K562 (cell line): ENCODE measurements at places on chromosomes 7 and 10.

- no peak for DNase-seq
Measured at GRCh38 chr7:55155351-55156117, 136.7 kb downstream of the EGFR start.

DNA sequence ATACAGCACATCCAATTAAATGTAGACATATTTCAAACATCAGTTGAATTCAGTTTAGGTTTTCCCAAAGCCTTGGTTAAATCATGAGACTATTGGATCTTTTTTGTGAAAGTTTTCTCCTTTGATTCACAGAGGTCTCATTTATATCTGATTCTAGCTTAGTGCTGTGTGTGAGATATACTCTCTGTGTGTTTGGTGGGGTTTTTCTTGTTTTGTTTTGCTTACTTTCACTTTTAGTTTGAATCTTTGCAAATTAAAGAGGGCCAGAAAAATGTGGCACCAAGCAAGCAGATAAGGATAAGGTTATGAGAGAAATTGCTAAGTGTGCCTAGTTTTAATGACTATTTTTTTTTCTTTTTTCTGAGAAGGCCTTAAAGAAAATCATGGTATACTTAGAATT is 12.6 kb upstream of the OR6B1 start:
- no peak for DNase-seq

GRCh38 chr10:94706089-94706488 is 22.6 kb downstream of the CYP2C18 start:
- DNase-seq = no peak

DNA sequence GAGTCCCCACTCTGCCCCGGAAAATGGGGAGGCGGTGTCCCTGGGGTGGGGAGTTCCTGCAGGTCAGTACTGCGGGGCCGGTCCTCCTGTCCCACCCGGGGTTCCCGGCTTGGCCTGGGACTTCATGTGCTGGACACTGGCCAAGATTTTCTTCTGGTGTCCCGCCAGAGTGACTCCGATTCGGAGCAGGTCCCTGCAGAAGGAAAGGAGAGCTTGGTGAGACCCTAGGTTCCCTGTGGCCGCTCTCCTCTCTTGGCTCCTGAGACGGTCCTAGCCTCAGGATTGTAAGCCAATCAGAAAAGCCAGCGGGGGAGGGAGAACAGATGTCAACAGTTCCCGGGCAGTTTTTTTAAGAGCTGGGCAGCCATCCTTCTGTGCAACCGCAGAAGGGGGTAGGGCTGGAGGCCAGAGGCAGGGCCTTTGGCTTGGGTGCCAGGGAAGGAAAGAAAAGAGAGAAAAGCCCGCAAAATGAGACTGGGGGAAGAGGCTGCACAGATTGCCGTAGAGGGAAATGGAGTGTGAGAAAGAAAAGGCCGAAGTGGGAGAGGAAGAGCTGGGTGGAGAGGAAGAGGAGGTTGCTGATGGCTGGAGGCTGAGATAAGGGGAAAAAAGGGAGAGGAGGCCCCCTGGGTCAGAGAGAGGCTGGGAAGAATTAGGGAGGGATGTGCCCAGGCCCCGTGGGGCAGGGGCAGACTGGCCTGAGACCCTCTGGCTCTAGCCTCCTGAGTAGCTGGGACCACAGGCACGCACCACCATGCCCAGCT is 23.7 kb downstream of the EPHB4 start:
- DNase-seq = peak; percentile 80

DNA sequence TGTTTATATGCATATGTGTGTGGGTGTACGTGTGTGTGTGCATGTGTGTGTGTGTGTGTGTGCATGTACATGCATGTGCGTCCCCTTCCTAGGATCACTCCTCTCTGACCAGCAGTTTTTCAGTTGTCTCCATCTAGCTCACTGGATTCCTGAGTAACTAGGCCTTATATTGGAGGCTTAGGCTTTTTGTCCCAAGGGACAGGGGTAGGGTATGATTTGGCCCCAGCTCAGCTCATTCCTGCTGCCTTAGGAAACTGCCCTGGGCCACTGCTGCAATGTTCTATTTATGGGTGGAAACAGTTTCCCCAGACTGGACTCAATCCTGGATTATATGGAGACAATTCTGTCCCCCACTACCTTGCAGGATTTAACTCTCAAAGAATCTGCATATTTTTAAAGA is 68.8 kb upstream of the SDK1 start:
- no peak for DNase-seq

DNA sequence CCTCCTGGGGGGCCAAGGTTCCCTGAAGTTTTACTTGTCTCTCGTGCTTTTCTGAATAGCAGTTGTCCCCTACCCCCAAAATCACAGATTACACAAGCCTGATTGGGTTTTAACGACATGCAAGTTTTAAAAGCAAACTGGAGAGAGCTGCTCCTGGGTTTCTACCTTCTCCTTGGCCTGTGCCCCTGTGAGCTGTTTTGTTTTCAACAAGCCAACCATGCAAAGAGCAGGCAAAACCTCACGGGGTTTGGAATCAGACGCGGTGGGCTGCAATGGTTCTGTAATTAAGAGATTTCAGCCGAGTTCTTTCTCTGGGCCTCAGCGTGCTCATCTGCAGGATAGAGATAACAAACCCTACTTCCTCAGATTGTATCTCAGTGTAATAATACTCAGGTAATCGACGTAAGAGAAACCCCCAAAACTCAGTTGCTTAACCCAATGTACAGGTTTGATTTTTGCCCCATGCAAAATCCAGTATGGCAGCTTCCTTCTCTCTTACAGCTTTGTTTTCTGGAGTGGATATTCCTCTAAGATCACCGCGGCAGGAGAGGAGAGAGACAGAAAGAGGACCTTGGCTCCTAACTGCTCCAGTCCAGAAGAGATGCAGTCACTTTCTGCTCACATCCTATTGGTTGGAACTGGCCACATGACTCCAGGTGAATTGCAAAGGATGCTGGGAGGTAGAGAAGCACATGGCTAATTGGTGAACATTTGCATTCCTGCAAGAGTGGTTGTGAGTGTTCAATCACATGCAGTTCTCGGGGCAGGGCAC is 42.0 kb downstream of the MYL10 start:
- peak; percentile 76 for DNase-seq

DNA sequence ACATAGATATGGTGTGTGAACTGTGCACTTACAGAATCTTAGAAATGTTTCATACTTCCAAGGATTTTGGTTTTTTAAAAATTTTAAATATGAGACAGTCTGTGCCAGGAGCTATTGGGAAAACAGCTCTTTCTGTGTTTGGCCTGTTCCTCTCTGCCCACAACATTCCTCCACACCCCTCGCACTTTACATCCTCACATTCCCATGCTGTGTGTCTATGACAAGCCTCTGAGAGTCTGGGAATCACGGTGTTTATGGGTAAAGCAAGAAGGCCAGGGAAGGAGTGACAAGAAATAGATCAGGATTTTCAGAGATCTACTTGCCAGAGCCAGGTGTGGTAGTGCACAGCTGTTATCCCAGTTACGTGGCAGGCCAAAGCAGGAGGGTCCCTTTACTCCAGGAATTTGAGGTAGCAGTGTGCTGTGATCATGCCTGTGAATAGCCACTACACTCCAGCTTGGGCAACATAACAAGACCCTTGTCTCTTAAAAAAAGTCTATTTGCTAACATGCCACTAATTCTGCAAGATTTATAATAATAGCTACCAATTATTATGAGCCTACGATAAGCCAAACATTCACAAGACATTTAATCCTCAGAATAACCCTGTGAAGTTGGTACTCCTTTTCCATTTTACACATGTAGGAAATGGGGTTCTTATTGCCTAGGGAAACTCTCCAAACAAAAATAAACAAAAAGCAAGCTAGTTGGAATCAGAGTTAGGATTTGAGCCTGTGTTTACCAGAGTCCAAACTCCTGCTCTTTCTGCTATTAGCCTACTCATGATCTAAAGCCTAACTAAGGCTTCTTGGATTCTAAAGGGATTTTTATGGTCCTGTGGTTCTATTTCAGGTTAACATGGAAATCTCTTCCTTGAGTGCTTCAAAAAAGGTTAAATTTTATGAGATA is 168.3 kb upstream of the SP8 start:
- DNase-seq = no peak

DNA sequence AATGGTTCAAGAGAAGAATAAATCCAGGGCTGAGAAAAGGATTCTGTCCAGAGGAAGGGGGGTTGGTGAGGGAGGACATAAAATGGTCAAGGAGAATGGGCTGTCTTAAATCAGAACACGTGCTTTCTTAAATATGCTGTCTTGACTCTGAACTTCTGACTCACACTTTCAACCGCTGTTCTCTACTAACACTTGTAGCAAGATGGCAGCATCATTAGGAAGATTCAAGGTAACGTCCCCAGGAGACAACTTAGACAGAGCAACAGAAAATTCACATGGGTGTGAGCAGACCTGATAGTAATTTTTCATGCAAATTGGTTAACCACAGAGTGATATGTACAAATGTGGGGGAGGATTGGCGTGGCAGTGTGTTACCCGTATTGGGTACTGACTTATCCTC is 126.8 kb upstream of the GALNT17 start:
- DNase-seq = no peak

GRCh38 chr7:94245500-94245899 is 149.2 kb upstream of the COL1A2 start:
- DNase-seq = no peak

DNA sequence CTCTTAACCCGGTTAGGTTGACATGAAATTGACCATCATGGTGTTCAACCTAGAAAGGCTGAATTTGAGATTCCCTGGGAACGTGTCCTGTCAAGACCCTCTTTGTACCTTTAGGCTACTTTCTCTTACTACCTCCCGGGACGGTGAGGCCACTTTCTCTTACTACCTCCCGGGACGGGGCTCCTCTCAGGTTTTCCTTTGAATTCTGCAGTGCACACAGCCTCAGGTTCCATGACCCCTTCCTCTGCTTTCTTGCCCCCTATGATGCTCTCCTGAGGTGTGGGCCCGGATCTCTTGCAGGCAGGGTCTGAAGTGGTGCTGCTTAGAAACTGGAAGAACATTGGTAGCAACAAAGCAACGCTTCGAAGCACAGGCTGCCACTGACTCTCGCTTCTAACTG is 155.3 kb downstream of the CAMK1D start:
- no peak for DNase-seq

DNA sequence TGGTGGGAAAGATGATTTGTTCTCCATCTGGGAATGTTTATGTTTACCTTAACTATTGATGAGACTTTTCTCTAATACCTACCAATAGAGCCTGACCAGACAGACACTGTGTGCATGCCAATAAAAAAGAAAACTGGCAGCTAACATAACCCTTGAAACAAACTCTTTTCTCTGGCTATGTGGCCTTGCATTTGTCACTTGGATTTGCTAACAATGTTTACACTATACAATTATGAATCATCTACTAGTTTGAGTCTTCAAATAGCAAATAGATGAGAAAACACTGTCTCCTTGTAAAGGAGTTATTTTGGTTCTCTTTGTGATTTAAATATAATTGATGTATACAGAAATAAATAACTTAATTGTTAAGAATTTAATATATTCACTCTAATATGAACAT is 273.1 kb downstream of the SEMA3D start:
- DNase-seq = no peak
